CD4-positive, alpha-beta T cell treated with Interleukin-17A for 1 hour (primary cell): ENCODE measurements at places on chromosomes 2 and 18.

- DNase-seq, result no peak
These were observed 47.9 kb downstream of the RAB3GAP1 start for GRCh38 chr2:135099802-135100483.

GRCh38 chr18:62524440-62525200 is 1.8 kb downstream of the ZCCHC2 start:
- DNase-seq, result peak; percentile 68

DNA sequence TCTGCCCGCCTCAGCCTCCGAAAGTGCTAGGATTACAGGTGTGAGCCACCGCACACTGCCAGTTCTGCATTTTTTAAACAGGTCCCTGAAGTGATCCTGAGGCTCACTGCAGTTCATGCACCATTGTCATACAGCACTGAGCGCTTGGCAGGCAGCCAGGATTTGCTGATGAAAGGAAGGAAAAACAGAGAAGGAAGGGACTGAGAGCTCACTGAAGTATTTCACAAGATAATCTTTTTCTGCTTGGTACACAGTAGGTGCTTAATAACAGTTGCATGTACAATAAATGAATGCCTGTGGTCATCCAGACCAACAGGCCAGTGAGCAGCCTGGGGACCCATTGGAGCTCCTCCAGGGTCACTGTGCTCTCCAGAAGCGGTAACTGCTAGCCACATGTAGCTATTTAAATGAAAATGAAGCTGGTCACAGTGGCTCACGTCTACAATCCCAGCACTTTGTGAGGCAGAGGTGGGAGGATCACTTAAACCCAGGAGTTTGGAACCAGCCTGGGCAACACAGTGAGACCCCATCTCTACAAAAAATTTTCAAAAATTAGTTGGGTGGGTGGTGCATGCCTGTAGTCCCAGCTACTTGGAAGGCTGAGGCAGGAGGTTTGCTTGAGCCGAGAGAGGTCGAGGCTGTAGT is 33.1 kb upstream of the SMAD7 start:
- no peak for DNase-seq

DNA sequence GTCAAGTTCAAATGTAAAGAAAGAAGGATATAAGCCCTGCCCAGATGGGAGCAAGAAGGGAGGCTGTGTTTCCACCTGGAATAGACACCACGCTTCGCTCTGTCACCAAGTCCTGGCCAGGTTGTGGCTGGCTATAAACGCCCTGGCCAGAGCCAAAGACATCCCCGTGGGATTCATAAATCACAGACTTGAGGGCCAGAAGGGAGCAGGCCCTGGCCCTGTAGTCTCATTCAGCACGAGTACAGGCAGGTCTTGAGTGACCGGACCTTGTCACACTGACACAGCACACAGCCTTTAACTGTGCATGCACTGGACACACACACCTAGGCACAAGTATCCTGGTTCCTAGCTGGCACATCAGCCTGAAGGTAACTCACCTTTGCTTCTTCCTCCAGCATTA is 94.5 kb upstream of the MGAT4A start:
- DNase-seq, result no peak

GRCh38 chr2:151758744-151759143 is 24.5 kb upstream of the NEB start:
- no peak for DNase-seq

DNA sequence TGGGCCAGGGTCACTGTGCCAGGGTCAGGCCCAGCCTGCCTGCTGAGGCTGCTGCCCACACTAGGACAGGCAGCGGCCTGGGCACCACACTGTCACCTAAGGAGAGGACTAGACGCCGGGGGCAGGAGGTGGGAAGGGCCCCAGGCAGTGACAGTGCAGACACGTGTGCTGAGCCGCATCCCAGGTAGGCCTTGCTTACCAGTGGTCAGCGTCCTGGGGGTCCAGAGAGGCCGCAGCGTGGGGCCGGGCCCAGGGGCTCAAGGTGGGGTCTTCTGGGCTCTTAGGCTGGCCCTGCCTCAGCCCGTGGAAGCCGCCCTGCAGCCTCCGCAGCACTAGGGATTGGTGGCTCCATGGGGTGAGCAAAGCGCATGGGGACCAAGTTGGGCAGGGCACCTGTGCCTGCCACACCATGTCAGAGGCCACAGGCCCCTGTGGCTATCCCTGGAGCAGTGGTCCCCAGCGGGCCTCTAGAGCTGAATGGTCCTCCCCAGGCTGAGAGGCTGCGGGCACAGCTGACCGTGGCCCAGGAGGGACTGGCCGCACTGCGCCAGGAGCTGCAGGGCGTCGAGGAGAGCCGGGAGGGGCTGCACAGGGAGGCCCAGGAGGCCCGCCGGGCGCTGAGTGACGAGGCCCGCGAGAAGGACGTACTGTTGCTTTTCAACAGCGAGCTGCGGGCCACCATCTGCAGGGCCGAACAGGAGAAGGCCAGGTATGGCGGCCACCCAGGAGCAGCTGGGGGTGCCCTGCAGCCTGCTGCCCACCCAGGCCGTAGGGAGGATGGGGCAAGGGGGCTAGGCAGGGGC is 35.2 kb upstream of the SNED1 start:
- DNase-seq, result no peak

- DNase-seq, result no peak
These were observed 52.0 kb upstream of the NFATC1 start for GRCh38 chr18:79343567-79344207.

DNA sequence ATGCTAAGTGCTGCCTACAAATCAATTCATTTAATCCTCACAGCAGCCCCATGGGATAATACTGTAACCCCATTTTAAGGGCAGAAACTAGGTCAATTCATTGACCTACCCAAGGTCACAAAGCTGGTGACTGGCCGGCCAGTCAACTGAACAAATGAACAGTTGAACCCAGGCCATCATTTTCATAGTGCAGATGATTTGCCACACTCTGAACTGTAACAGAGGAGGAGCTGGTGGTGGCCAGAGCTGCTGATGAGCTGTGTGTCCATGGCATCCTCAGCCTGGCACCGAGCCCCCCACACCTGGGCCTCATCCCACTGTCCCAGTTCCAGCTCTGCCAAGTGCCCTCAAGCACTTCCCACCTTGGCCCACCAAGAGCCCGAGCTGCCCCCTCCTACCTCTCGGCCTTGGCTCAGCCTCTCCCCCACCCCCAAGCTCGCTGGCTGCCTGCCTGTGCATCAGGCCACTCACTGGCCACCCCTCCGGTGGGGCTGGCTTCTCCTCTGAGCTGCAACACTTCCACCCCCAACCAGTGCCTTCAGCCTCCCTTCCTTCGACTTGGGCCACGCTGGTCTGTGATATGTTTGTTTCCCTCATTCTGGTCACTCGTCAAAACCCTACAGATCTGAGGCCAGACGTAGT is 58.4 kb downstream of the ATOH8 start:
- DNase-seq, result no peak

- DNase-seq, result peak; percentile 59
These were observed 475 bp downstream of the B3GNT2 start for GRCh38 chr2:62196278-62196901.

GRCh38 chr2:44596537-44597320 is 235.0 kb downstream of the CAMKMT start:
- DNase-seq, result no peak

DNA sequence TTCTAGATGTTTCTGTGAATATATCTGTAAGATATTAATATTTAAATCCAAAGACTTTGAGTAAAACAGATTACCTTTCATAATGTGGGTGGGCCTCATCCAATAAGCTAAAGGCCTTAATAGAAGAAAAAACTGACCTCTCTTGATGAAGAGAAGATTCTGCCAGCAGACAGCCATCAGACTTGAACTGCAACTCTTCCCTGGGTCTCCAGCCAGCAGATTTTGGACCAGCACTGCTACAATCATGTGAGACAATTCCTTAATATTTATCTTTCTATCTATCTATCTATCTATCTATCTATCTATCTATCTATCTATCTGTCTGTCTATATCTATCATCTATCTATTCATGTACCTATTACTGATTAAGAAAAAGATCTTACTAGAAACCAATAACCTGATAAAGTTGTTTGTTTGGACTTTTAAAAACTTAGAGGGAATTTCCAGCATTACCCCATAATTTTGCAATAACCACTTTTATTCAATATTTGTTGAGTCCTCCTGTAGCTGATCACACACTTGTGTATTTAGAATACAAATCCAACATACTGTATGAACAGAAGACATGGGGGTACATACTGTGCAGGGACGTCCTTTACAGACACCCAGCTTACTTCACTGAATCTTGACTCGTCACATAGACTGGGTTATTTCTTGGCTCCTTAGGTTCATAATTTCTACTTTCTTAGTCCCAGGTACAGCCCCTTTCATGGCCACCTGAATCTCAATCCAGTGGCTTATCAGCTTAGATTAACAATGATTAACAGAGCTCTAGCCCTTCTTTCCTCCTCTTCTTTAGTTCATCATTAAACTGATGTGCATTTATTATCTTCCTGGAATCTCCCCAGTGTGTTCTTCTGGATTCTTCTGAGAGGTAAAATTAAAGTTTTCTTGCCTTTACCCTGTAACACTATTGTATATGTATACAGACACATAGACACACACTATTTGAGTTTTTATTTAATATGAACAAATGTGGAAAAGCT is 27.2 kb upstream of the STAT4 start:
- DNase-seq, result no peak

- DNase-seq, result no peak
These were observed 79.0 kb upstream of the ACAA2 start for GRCh38 chr18:49892148-49892924.

- no peak for DNase-seq
These were observed 72.9 kb upstream of the STK39 start for GRCh38 chr2:168320267-168320666.
